ENCODE measurements at places on chromosomes 1 and 21.

- peak; percentile 43 for DNase-seq
These were observed 1.1 kb downstream of the ADGRL2 start for GRCh38 chr1:81801651-81802456.

GRCh38 chr1:159916242-159917051 is 8.9 kb downstream of the TAGLN2 start:
- DNase-seq: peak; percentile 98

DNA sequence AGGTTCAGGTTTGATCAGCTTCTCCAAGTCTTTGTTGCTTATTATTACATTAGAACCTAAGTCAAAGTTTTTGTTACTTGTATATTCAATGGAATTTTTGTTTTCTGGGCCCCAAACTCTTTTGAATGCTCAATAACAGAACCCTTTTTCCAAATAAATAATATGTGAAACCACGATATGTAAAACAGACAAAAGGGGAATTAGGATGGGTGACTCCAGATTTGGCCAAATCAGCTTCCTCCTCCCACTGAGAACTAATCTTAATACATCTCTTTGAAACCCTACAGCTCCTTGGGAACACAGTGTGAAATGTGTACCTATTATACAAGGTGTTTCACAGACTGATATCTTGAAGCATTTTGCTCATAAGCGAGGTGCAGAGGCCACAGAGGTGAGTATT is 67.0 kb upstream of the TNFSF18 start:
- DNase-seq: no peak

GRCh38 chr1:9793291-9793690 is 30.5 kb downstream of the CLSTN1 start:
- DNase-seq: no peak

DNA sequence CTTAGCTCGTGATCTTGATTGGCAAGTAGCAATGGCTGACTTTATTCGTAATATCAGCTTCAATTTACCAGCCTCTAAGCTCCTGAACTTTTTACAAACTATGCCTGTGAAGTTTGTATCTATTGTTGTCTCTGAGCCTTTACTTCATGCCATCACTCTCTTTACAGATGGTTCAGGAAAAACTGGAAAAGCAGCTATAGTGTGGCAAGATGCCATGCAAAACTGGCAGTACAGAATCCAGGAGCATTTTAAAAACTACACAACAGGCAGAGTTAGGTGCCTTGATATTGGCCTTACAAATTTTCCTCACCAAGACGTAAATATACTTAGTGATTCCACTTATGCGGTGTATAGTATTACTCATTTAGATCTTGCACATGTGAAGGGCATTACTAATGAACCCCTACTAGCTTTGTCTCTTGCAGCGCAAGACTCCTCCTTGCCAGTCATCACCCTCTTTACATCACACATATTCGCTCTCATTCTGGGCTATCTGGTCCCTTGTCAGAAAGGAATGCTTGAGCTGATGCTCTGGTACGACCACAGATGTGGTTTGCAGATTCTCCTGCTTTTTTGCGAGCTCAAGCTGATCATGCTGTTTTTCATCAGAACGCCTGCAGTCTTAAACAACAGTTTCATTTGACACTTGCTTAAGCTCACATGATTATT is 36.3 kb downstream of the CLCA1 start:
- peak; percentile 50 for DNase-seq

GRCh38 chr1:43344267-43344850 is 6.7 kb downstream of the MPL start:
- DNase-seq: no peak

GRCh38 chr1:15331180-15331579 is 78.5 kb upstream of the EFHD2 start:
- DNase-seq: no peak

- DNase-seq: no peak
These were observed 10.4 kb downstream of the KLHDC7A start for GRCh38 chr1:18491168-18491567.

- DNase-seq: no peak
These were observed 31.0 kb upstream of the SDHB start for GRCh38 chr1:17084787-17085186.

DNA sequence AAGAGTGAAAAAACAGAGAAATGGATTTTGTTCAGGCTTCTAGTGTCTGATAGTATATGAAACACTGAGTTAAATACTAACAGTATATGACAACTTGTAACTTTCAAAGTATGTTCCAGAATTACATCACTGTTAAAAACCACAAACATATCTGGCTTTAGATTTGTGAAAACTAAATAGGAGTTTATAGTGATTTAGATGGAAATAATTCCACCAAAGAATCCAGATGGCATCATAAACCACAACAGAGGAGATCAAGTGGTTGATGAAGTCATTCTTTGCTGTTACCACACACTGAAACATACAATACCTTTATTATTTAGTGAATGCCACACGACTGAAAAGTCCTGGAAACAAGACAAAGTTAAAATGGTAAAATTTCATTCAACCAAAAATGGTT is 37.2 kb downstream of the ALG14 start:
- peak; percentile 59 for DNase-seq

GRCh38 chr1:5551274-5551975 is 440.8 kb downstream of the NPHP4 start:
- DNase-seq: peak; percentile 52

DNA sequence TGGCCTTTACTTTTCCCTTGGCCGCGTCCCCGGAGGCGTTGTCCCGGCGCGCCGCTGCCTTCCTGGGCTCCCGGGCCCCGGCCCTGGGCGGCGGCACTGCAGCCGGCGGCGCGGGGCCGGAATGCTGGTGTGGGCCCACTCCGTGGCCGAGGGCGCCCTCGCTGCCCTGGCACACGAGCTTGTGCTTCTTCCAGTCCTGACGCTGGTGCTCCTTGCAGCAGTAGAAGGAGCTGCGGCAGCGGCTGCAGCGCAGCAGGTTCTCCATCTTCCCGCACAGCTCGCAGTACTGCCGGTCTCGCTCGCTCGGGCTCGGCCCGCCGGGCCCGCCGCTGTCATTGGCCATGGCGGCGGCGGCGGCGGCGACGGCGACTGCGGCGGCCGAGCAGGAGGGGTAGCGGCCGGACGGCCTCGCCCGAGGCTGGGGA is 529 bp downstream of the EGLN1 start:
- DNase-seq: peak; percentile 42

GRCh38 chr21:42453224-42453985 is 42.6 kb downstream of the RSPH1 start:
- DNase-seq: no peak

GRCh38 chr1:110878591-110878990 is 5.6 kb downstream of the CD53 start:
- no peak for DNase-seq

DNA sequence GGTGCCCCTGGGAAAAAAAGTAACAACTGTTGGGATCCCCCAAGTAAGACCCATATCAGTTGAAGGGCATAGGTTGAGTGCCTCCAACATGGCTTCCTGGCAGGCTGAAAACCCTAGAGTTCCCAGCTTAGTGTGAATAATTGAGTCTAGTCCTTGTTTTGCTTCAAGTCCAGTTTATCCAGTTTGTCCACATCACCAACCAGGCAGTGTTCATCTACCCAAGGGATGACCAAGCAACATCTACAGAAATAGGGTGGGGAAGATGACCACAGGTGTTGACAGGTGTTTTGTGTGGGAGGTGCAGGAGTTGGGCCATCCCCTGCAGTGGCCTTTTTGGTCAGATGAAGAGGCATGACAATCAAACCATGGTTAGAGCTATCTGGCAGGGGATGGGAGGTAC is 54.3 kb upstream of the ERO1B start:
- DNase-seq: peak; percentile 73

DNA sequence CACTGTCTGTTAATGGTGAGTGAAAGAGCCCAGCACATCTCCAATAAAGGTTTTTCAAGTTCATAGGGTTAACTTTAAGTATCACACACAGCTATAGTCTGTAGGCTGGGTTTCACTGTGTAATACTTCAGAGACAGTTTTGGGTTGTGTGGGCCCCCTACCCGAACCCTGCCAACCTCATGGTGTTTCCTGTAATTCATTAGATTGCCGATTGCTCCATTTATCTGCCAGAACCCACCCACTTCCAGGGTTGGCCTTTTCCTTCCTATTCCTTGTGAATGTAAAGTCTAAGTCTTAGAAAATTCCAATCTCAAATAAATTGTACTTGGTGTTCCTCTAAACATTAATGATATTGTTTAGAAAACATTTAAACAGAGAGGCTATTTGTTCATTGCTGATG is 43.6 kb downstream of the CTTNBP2NL start:
- DNase-seq: no peak

DNA sequence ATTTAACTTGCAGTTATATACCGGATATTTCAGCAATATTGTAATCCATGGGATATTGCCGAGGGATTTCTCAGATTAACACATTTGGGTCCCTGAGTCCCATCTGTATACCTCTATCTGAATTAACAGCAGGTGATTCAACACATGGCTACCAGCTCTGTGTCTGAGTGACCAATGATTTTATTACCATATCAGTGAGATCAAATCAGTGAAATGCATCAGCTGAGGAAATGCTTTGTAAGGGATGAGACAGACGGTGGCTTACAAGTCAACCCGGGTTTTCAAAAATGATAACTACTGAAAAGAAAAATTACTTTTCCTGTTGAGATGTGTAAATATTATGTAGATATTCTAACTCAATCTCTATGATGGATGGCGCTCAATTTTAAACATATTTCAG is 504.1 kb upstream of the PKN2 start:
- DNase-seq: no peak

DNA sequence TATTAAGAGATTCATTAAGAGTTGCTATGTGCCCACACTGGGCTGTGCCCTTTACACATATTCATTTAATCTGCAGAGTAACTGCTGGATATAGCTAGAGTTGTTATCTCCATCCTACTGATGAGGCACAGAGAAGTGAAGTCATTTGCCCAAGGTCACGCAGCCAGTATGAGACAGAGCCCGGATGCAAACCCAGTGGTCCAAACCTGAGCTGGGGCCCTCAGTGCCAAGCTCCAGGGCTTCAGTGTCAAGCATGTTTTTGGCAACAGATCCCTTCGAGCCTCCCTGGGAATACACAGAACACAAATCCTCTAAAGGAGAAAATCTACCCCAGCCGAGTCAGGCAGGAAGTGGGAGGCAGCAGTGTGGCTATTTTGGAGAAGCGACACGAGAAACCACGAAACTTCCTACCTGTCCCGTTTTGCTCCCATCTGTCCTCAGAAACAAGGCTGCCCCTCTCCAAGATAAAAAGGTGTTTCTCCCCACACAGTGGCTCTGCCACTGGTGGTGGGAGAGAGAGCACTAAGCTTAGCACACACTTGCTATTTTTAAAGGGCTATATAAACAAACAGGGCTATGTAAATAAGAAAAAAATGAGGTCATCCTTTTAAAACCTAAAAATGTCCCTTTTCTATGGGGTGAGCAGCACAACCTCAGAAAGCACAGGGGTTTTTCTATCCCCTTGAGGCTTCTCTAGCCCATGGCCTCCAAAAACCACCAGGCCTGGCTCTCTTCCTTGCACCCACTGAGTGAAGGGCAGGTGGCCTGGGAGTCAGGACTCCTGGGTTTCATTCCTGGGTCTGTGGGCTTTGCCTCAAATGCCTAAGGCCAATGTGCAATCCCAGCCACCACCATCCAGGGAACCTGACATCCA is 138.6 kb upstream of the EDN2 start:
- DNase-seq: no peak

DNA sequence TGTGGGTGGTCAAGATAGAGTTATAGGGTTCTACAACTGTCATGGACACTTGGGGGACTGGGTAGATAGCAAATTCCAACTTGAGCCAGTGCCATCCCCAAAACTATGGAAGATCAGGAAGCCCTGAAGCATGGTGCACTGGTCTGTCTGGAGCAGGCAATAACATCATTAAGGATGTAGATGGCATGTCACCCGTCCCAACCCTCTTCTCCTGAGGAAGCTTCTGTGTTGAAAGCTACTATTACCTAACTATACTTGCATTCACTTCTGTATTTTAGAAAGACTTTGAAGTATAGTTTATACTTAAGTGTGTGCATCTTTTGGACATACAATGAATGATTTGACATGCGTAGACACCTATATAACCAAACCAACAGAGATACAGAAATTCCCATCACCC is 32.9 kb downstream of the RABIF start:
- DNase-seq: no peak

- no peak for DNase-seq
These were observed 1.7 kb downstream of the DYNLT4 start for GRCh38 chr1:44805311-44806024.

DNA sequence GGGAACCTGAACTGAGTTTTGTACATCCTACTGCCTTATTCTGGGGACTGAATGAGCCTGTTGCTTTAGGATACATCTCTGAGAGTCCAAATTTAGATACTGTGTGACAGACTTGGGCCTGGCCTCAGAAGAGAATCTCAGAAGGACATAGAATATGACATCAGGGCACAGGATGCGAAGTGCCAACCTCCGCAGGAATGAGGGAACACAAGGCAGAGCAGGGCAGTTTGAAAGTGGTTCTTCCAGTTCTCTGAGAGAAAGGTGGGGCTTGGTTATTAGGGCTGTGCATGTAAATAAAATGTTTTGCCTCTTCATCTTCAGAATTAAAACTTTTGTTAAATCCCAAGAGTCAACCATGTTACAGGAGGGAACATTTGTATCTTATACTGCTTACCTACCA is 23.1 kb downstream of the TRAF5 start:
- DNase-seq: no peak
